ENCODE measurements at places on chromosomes 2 and 18.
A peak's percentile ranks its signal among the peaks of the same experiment; 100 is the strongest.

DNA sequence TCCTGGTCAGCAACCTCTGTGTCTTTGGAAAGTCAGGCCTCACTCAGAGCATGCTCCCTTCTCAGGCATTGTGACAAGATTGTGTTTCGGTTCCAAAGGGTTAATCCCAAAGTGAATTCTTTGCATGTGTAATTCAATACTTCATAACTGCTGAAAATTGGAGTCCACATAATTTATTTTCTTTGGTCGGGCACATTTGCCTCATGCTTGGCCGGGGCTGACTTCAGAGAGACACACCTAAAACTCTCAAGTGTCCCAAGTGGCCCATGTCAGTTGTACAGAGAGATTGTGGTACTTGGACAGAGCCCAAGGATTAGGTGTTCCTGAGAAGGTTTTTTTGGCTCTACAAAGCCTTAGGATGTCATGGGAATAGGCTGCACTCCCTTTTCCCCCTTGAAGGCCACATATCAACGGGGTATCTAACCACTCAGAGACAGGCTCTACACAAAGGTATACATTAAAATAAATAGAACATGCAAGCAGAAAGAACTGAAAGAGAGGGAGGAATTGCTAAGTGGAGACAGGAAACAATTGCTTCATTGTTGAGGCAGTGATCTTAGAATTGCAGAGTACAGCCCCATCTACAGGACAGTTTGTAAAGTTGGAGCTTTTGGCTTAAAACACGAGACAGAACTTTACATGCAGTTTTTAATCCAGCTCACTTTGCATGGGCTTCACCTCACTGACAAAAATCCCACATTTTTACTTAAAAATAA lies 1232.3 kb upstream of the ZEB2 start:
- no peaks in the 10 kb centered on the region for H3K27me3 ChIP-seq
- peak overlapping the region; percentile 57 for H3K4me3 ChIP-seq
- peak; percentile 20 for DNase-seq
- peak overlapping the region; percentile 56 for H3K27ac ChIP-seq

DNA sequence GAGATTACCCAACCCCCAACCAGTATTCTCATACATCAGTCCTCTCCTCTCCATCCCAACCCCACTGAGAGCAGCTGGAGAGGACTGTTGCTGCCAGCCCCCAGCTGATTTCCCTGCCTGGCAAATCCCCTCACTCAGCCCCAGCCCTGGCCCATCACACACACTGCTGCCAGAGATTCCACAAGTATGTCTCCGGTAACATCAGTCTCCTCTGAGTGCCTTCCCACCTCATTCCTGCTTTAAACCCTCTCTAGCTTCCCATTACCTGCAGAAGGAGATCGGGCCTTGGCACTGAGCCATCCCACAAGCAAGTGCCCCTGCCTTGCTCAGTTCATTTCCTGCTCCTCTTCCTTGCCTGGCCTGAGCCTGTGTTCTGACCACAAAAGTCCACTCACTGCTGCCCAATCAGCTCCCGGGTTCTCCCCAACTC lies 50.6 kb upstream of the ZFP36L2 start:
- peaks cover 42% of the 10 kb centered on the region for H3K36me3 ChIP-seq
- DNase-seq: no peak
- peak overlapping the region; percentile 27 for H3K27ac ChIP-seq
- no peaks in the 10 kb centered on the region for H3K27me3 ChIP-seq
- peaks cover 14% of the 10 kb centered on the region for H3K4me1 ChIP-seq
- H3K4me3 ChIP-seq: no peak overlapping the region

DNA sequence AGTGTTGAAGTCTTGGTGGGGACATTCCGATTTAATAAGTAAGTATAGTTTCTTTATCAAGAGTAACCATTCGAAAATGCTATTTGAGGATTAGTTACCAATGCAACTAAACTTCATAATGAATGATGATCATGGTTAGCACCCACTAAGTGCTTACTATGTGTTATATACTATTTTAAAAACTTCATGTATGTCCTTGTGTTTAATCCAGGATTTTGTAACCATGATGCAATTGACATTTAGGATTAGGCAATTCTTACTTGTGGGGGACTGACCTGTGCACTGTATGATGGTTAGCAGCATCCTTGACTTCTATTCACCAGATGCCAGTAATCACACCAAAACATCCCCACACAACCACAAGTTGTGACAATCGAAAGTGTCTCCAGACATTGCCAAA lies 859.9 kb upstream of the FSHR start:
- no peaks in the 10 kb centered on the region for H3K36me3 ChIP-seq
- DNase-seq: no peak
- no peaks in the 10 kb centered on the region for H3K27me3 ChIP-seq
- no peaks in the 10 kb centered on the region for H3K4me1 ChIP-seq
- H3K27ac ChIP-seq: no peak overlapping the region

GRCh38 chr2:105712981-105713596 lies 31.6 kb upstream of the NCK2 start:
- H3K36me3 ChIP-seq: peaks cover 3% of the 10 kb centered on the region
- H3K27me3 ChIP-seq: peaks cover 9% of the 10 kb centered on the region
- H3K4me3 ChIP-seq: no peak overlapping the region
- DNase-seq: no peak
- H3K27ac ChIP-seq: no peak overlapping the region

DNA sequence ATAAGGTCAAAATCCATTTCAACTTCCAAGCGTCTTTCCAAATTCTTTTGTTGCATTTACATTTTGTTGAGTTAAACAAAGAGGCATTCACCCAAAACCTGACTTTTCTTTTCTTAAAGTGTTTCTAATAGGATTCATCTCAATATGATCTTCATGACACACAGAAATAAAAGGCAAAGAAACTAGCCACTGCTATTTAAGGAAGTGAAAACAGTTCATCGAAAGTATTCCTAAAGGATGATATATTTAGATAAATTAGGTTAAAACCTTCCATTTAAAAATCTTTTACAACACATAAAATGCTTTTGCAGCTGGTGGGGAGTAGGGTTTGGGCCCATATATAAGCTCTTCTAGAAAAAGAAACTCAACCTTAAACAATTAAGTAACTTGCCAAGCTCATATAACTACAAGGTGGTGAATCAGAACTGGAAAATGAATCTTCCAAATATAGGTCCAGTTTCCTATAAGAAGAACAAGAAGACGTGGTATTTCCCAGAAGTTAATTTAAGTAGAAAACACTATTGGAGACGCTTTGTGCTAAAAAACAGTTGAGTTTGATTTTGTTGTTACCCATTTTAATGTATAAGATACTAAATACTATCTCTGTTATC lies 336.0 kb upstream of the HNRNPA3 start:
- no peaks in the 10 kb centered on the region for H3K4me1 ChIP-seq
- H3K27me3 ChIP-seq: peaks cover 10% of the 10 kb centered on the region
- no peak for DNase-seq
- no peaks in the 10 kb centered on the region for H3K36me3 ChIP-seq
- no peak overlapping the region for H3K27ac ChIP-seq

DNA sequence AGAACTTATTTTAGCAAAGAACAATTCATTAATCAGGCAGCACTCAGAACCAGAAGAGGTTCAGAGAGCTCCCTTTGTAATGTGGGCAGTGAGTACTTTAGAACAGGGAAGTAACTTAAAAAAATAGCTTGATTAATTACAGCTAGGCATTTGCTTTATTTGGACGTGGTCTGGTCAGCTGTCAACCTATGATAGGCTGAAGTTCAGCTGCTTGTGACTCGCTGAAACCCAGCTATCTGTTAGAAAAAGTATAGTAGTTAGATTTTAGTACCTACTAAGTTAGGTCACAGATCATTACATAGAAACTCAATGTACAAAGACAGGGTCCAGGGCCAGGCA lies 40.0 kb downstream of the PKDCC start:
- H3K36me3 ChIP-seq: no peaks in the 10 kb centered on the region
- H3K27ac ChIP-seq: no peak overlapping the region
- no peak for DNase-seq
- H3K4me1 ChIP-seq: peaks cover 10% of the 10 kb centered on the region

DNA sequence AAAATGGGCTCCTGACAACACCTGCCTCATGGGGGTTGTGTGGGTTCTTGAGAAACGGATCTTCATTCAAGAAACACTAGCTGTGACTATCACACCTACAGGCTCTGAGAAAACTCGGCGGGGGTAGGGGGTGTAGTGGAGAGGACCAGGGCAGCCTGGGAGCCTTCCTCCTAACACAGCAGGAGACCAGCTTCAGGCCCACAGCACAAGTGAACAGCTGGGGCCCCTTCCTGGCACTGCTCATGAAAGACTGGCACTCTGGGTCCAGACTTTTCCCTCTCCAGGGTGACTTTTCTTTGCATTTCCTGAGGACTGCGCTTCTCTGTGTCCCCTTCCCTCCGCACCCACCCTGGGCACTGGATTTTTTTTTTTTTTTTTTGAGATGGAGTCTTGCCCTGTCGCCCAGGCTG lies 7.2 kb upstream of the SEMA4C start:
- H3K27ac ChIP-seq: peak overlapping the region; percentile 98
- no peak for DNase-seq
- H3K4me3 ChIP-seq: no peak overlapping the region
- H3K27me3 ChIP-seq: peaks cover 15% of the 10 kb centered on the region

GRCh38 chr2:189613077-189613636 lies 32.6 kb upstream of the SLC40A1 start:
- H3K27ac ChIP-seq: no peak overlapping the region
- peaks cover 6% of the 10 kb centered on the region for H3K4me1 ChIP-seq
- no peaks in the 10 kb centered on the region for H3K27me3 ChIP-seq
- no peak overlapping the region for H3K4me3 ChIP-seq
- no peaks in the 10 kb centered on the region for H3K36me3 ChIP-seq

- H3K4me3 ChIP-seq: no peak overlapping the region
- no peaks in the 10 kb centered on the region for H3K36me3 ChIP-seq
Observed at GRCh38 chr2:88159955-88160415, 10.2 kb upstream of the THNSL2 start.

- DNase-seq: no peak
- H3K36me3 ChIP-seq: no peaks in the 10 kb centered on the region
- H3K4me3 ChIP-seq: no peak overlapping the region
- H3K4me1 ChIP-seq: no peaks in the 10 kb centered on the region
- H3K27me3 ChIP-seq: no peaks in the 10 kb centered on the region
Observed at GRCh38 chr2:80292474-80292873, 12.1 kb downstream of the LRRTM1 start.

DNA sequence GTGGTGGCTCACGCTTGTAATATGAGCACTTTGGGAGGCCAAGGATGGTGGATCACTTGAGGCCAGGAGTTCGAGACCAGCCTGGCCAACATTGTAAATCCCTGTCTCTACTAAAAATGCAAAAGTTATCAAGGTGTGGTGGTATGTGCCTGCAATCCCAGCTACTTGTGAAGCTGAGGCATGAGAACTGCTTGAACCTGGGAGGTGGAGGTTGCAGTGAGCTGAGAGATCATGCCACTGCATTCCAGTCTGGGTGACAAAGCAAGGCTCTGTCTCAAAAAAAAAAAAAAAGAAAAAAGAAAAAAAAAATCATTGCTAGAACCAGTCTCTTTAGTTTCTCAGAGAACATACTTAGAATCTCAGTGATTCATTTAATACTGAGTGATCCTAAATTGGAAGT lies 217.1 kb downstream of the DYM start:
- H3K4me3 ChIP-seq: no peak overlapping the region
- peaks cover 31% of the 10 kb centered on the region for H3K36me3 ChIP-seq
- no peak overlapping the region for H3K27ac ChIP-seq
- DNase-seq: no peak
- H3K27me3 ChIP-seq: no peaks in the 10 kb centered on the region

DNA sequence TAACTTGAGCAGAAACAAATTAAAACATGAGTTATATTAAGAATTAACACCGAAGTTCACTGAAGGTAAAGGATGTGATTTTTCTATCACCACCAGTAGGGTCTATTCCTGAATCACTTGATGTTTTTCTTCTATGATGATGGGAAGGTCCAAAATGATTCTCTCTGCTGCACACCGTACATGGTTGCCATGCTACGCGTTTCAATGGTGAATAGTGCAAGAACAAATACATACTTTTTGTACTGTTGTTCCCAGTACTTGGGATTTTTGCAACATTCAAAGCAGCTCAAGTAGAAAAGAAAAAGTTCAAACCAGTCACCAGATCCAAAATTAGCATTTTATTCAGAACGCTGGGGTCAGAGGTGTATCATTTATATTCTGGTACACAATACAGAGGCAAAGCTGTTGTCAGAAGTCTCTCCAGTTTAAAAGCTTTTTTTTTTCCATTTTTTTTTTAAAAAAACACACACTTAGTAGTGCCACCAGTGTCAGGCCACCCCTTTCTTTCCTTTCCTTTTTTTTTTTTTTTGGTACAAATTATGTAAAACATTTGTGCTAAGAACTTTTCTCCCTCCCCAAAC lies 226.2 kb downstream of the CDH2 start:
- no peaks in the 10 kb centered on the region for H3K4me1 ChIP-seq
- no peaks in the 10 kb centered on the region for H3K27me3 ChIP-seq
- no peaks in the 10 kb centered on the region for H3K36me3 ChIP-seq
- H3K4me3 ChIP-seq: no peak overlapping the region
- no peak overlapping the region for H3K27ac ChIP-seq

- H3K27me3 ChIP-seq: peaks cover 31% of the 10 kb centered on the region
- H3K36me3 ChIP-seq: no peaks in the 10 kb centered on the region
- no peak overlapping the region for H3K27ac ChIP-seq
- peaks cover 8% of the 10 kb centered on the region for H3K4me1 ChIP-seq
- H3K4me3 ChIP-seq: no peak overlapping the region
- no peak for DNase-seq
Observed at GRCh38 chr2:222984908-222985307, 67.1 kb upstream of the KCNE4 start.

DNA sequence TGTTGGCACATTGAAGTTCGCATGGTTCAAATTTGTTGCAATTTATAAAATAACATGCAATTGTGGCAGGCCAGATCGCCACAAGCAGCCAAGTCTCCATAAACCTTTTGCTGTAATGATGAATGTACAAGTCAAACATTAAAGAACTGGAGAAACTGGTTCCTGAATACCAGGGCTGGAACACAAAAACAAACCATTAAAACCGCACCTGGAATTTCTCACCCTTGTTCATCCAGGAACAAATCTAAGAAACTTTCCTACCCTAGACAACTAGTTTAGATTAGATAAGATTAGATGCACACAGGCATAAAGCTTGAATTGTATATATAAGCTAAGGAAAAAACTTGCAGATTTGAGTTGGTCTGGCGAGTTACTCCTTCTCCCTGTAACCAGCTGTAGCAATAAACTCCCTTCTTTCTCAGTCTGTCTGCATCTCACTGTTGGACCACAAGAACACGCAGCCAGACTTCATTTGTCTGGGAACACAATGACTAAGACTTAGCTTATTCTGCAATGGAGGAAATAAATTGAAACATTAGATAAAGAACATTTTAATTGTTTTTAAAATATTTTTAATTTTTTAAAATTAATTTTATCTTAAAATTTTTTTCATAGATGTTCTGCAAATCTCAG lies 1835.5 kb upstream of the LRRTM1 start:
- no peak overlapping the region for H3K4me3 ChIP-seq
- H3K4me1 ChIP-seq: no peaks in the 10 kb centered on the region
- H3K27ac ChIP-seq: no peak overlapping the region
- DNase-seq: no peak
- H3K36me3 ChIP-seq: no peaks in the 10 kb centered on the region
- H3K27me3 ChIP-seq: no peaks in the 10 kb centered on the region

- no peaks in the 10 kb centered on the region for H3K4me1 ChIP-seq
Observed at GRCh38 chr2:120983344-120983743, 247.7 kb downstream of the GLI2 start.

Data from stimulated activated naive B cell treated with anti-CD40 and anti-IgM and Interleukin-4, amounts not matched to agents 10 μg/mL and 1 μg/mL and 100 μg/mL, for 72 hours (primary cell).